ENCODE measurements at places on chromosomes 5 and 9.

DNA sequence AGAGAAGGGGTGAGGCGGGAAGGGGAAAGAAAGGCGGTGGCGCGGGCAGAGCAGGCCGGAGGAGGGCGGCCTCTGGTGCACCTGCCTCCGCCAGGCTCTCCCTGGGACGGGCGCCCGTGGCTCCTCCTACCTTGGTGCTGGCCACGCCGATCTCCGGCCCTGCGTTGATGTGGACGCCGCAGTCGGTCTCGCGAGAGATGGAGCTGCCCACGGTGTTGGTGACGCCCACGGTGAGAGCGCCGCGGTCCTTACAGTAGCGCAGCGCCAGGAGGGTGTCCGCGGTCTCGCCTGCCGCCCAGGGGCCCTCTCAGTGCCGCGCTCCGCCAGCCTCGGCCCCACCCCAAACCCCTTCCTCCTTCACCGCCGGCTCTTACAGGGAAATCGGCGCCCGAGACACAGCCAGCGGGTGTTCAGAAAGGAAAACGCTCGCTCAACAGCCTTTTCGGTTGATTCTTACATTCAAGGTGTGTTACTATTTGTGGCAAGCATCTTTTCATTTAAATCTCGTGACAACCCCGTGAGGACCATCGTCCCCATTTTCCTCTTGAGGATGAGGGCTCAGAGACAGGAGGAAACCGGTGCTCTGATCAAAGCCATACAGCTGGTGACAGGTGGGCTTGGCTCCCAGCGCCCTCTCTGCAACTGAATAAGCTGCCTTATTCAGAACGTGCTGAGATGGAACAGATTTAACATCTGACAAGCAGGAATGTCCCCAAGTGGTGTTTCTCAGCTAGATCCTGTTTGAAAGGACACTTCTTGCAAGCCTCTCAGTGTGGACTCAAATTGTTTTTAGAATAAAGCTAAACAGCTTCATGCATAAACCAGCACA, 22.0 kb upstream of the MAPK9 start:
- DNase-seq: no peak

DNA sequence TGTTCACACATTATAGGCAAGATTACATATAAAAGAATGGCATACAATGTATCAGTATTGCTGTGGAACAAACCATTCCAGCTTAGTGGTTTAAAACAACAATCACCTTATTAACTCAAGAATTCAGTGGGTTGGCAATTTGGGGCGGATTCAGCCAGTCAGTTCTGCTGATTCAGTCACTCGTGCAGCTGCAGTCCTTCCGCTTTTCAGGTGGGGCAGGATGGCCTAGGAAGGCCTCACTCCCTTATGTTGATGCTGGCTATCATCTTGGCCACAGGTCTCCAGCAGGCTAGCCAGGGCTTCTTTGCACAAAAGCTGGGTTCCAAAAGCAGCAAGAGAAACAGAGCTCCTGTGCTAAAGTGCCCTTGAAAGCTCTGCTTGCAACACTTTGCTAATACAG, 150.6 kb downstream of the MCTP1 start:
- DNase-seq: no peak

DNA sequence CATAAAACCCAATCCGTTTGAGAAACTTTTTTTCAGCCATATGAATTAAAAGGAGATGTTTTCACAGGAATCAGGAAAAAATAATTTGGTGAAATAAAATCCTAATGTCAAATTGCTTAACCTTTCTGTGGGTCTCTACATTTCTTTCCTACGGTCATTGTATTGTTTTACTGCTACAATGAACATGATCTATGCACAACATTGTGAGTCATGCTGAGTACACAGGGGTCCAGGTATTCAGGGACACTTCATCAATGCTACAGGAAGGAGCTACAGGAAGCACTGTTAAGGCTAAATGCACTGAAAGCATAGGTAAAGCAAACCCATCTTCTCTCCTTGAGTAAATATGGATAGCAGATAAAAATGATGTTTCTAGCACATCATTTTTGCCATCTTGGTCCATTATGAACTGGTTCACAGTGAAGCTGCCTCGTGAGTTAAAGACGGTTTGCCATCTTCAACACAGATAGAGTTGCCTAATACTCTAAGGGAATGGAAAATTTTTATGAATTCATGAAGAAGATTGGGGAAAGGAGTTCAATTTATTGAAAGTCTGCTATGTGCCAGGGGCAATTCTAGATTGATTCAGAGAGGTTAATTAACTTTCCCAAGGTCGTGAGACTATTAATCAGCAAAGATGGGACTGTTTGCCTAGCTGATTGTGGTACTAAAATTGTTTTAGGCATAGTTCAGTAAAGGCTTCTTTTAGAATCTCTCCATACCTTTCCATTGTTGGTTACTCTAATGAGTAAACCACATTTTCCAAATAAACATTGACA, 85.5 kb downstream of the DIRAS2 start:
- no peak for DNase-seq

GRCh38 chr5:140214831-140215230, 39.8 kb downstream of the CYSTM1 start:
- DNase-seq: peak; percentile 76

DNA sequence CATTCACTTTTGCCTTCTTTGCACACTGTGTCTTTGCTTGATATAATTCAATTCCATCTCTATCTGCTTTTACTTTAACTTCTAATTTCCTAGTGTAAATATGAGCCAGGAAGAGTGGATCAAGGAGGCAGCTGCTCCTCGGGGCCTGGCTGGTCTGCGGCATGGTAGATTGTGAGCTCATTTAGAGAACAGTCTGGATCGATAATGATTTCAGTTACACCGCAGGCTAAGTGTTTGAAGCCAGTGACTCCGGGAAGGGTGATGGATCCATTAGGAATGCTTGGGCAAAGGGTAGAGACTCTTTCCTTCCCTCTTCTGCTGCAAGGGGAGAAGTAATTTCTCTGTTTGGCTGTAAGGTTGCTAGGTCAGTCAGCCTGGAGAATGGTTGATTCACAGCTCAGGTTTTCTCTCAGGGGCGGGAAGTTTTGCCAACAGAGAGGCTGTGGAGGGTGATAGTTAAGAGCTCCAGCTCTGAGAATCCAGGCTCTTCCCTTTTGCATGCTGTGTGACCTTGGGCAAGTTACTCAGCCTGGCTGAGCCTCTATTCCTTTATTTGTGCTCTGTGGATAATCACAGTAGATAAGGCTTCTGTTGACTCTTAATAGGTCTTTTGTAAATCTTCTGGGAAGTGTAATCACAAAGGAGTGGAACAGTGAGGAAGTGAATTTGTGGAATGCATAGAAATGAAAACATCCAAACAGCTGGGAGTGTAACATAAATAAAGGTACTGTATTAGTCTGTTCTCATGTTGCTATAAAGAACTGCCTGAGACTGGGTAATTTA, 99.1 kb downstream of the PTTG1 start:
- no peak for DNase-seq

DNA sequence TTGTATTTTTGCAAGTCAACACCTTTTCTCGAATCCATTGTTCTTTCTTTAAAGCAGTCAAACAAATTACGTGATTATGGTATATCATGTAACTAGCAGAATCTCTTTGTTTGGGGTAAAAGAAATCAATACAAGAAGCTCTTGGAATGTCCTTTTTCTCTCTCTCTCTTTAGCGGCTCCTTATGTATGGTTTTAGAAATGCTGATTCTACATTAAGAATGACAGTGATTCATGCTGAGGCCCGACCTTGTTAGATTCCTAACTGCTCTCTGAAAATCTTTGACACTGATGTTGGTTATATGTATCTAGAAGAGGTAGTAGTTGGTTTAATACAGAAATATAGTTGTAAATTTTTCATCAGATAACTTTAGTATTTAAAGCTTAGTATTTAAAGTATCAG, 76.4 kb downstream of the SNX24 start:
- no peak for DNase-seq

DNA sequence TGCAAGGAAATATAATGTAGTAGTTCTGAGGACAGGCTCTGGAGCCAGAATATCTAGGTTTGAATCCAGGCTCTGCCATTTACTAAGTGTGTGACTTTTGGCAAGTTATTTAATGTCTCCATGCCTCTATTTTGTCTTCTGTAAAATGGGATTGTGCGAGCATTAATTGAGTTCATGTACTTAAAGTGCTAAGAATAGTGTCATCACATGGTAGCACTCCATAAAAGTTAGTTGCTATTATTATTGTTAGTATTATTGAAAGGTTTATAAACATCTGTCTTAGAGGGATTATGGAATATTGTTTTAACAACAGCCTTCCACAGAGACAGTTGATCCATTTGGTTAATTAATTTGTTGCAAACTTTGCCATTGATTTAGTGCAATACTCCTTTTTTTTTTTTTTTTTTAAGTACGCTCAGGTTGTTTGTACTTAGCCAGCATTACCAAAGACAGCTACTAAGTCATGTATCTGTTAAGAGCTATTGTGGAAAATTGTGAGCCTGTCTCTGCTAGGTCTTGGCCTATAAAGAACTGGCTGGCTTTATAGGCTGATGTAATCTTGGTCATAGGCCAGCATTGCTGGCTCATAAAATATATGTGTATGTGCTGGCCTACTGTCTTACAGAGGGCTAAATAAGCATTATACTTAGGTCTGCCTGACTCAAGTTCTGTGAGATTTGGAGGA, 174.7 kb downstream of the WDR70 start:
- no peak for DNase-seq

DNA sequence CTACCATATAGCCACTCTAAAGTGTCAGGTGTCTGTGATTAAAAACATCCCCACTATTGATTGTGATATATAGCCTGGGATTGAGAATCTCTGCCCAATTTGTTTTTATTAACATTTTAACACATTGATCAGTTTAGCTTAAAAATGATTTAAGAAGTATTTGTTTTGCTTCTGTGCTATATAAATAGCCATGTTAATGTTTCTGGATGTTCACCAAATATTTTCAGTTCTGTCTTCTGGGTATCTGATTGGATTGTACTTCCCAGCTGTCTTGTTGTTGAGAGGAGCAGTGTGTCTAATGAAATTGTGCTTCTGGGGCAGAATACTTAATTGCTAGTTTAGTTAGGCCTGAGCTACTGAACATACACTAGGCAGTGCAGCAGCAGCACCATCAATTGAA, 126.6 kb upstream of the TUSC1 start:
- DNase-seq: no peak

DNA sequence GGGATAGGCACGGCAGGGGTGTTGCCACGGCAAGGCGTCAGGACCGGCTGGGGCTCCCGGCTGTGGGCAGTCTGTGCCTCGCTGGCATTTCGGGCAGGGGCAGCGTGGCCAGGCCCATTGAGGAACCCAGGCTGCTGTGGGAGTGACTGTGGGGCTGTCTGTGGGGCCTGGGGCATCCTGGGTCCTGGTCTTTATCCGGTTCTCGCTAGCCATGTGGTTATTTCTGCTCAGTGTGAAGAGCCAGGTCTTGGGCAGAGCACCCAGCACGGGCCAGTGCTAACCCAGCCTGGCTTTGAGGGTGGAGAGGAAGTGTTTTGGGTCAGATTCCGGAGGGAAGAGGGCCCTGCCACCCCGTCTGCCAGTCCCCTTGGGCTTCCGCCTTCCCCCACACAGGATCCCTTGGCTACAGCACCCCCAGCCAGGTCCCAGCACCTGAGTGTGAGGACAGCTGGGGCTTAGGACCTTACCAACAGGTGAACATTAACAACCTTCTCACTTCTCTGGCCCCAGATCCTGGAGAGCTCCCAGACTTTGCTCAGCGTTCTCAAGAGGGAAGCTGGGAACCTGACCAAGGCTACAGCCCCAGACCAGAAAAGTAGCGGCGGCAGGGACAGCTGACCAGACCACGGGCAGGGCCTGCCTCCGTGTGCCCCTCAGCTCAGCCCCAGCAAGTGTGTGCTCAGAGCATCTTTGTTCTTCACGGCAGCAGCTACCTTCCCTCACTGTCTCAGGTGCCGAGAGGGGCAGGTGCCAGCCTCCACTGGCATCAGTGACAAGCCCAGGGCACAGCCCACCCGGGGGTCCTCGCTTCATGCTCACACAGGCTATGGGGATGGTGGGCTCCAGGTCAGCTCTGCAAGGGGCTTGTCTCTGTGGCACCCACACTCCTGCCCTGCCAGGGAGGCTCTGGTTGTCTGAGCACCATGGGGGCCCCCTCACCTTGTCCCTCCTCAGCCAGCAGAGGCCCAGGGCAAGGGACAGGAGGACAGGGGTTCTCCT, 1.1 kb downstream of the SSNA1 start:
- DNase-seq: no peak

DNA sequence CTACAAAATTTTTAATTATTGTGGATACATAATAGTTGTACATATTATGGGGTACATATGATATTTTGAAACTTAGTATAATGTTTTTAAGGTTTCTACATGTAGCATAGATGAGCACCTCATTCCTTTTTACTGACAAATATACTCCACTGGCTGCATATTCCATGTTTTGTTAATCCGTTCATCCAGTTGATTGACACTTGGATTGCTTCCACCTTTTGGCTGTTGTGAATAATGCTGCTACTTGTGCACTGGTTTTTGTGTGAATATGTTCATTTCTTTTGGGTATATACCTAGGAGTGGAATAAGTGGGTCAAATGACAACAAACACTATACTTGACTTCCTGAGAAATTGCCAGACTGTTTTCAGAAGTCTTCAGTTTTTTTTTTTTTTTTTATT, 2.8 kb upstream of the ENTREP1 start:
- no peak for DNase-seq

GRCh38 chr5:159819591-159820411, 96.5 kb upstream of the ADRA1B start:
- DNase-seq: no peak

DNA sequence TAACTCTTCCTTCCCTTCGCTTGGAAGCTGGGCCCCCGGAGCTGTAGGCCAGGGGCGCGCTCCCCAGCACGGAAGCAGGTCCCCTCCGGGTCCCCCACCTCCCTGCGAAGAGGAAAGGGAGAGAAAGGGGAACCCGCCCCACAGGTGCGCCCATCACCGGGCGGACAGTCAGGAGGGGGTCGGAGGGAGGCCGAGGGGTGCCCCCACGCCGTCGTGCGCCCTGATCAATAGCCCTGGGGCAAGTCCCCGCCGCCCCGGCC, 793 bp downstream of the AGPAT2 start:
- no peak for DNase-seq

GRCh38 chr5:123264394-123264793, 158.8 kb downstream of the CEP120 start:
- DNase-seq: no peak

DNA sequence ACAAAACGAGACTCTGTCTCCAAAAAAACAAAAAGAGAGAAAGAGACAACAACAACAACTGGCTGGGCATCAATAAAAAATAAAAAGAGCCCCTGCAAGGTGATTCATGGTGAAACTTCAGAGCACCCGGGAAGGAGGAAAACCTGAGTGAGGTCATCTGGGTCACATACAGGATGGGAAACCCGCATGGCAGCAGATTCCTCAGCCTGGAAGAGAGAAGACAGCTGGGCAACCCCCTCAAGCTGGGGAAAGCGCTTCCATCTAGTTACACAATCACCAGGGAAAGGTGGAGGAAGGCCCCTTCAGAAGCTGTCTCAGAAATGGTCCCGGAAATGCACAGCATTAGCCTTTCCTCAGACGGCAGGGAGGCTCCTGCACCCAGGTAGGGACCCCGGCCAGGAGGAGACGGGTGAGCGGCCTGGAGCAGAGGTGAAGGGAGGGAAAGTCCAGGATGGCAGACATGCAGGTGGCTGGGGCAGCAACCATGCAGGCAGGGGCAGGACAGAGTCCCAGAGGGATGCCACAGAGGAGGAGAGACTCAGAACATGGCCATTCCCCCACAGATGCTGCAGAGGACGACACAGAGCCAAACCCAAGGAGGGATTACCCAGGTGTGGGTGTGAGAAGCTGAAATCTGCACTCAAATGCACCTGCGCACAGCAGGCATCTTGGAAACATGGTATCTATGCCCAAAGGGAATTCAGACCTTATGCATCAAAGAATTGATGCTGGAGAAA, 29.4 kb downstream of the CAMSAP1 start:
- DNase-seq: no peak

GRCh38 chr5:59380350-59380951, 513.1 kb downstream of the PDE4D start:
- peak; percentile 41 for DNase-seq
